ENCODE measurements at places on chromosomes 4 and X.

GRCh38 chr4:2305766-2306501 lies 44.0 kb upstream of the MXD4 start:
- no peak for DNase-seq

- no peak for DNase-seq
These were observed 87.7 kb upstream of the TLL1 start for GRCh38 chr4:165785337-165785736.

DNA sequence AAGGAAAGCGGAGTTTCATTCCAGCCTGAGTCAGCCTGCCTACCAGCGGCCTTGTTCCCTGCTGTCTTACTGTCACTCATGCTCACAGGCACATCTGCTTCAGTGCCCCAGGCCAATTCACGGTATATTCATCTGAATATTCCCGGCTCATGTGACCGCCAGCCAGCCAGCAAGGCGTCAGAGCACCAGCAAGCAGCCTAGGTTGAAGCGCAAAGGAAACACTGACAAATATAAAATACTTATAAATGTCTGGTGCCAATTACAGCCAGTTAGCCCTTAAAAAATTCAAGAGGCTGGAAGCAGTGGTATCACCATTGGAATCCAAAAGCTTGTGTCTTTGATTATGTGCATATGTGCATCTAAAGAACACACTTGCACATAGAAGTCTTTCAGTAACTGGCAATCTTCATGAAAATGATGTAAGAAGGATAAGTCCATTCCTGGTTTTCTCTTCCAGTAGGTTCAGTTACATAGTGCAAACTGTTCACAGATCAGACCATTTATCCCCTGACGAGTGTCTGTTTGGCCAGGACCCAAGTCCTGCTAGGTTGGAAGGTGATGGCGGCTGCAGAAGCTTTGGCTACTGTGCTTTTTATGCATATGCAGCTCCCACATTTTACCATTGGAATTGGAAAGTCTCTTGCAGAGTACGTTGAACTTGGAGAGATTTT lies 61.3 kb downstream of the LUZP4 start:
- DNase-seq, result no peak

GRCh38 chrX:73851014-73852009 lies 288.3 kb downstream of the CHIC1 start:
- DNase-seq, result peak; percentile 81

DNA sequence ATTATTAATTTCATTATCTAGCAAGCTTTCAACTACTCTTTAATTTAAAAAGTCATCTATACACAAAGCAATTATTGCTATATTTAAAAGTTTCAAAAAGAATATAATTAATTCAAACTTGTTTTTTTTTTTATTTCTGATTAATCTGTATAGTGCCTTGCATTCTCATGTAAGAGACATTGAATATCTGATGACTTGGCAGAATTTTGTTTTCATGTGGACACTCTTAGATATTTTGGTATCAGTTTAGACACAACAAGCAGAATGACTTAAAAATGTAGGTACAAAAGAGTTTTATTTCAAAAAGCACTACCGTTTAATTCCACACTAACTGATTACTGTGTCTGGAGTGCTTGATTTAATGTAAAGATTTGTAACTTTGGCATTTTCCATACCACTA lies 1129.6 kb downstream of the PDHA2 start:
- no peak for DNase-seq

GRCh38 chr4:24975510-24975909 lies 55.2 kb downstream of the LGI2 start:
- DNase-seq, result no peak

DNA sequence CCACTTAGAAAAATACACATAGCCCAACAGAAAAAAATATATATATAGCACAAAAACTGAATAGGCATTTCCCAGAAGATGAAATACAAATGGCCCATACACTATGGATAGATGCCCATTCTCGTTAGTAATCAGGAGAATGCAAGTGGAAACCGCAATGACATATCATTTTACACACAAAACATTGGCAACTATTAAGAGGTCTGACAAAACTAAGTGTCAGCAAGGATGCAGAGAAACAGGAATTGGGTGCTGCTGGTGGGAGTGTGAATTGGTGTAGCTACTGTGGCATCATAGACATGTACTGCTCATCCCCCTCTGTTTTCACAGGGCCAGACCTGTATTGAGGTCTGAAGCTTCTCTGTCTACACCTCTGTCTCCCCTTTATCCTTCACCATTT lies 320.0 kb downstream of the IDS start:
- no peak for DNase-seq

DNA sequence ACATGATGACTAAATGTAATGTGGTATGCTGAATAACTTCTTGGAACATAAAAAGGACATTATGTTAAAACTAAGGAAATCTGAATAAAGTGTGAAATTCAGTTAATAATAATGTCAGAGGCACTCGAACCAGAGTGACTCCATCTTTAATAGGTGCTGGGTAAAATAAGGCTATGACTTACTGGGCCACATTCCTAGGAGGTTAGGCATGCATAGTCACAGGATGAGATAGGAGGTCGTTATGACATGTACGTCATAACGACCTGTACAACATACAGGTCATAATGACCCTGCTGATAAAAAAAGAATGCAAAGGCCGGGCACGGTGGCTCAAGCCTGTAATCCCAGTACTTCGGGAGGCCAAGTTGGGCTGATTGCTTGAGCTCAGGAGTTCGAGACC lies 28.9 kb upstream of the OPHN1 start:
- DNase-seq, result no peak

DNA sequence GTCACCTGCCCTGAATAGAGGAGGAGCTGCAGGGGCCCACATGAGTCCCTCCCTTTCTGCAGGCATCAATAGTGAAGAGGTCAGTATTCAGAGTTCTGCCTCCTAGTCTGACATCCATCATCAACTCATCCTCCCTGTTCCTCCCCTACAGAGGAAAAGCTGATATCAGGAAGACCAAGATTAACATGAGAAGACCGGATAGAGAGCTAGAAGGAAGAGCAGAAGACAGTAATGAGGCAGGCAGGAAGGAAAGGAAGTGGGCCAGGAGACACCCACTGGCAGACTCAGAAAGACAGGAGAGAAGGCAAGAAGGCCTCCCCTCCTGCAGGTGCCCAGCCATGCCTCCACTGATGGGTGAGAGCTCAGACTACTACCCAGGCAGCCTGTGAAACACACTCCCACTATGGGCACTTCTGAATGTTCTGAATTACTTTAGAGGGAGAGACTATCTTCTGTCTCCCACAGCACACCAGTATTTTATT lies 74.6 kb downstream of the CC2D2A start:
- DNase-seq, result no peak

- DNase-seq, result no peak
These were observed 4.3 kb downstream of the SEPSECS start for GRCh38 chr4:25155947-25156346.

DNA sequence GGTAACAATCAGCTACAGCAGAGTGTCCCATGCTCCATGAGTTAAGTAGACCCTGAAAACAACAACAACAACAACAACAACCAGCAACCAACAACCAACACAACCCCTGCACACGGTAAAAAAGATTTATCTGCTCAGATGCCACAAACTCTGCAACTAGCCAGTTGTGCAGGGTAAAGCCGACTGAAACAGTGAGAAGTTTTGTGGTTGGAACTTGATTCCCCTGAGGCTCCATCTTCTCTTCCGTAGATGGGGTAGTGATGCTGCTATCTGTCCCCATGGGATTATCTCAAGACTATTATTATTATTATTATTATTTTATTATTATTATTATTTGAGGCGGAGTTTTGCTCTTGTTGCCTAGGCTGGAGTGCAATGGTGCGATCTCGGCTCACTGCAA lies 50.6 kb upstream of the RAPGEF2 start:
- DNase-seq, result no peak

DNA sequence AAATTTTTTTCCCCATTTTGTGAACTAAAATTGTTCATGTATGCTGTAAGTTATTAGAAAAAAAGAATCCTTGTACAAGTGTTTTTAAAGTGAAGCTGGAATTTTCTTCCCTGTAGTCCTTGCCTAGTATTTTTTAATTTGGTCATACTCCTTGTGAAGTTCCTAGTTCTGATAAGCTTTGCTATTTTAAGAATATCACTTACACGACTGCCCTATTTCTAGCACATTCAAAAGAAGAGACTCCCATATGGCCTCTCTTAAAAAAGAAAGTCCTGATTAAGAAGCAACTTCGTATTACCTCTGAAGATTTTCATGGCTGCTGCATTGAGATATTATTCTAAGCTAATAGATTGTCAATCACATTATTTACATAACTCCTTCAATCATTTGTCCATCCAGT lies 87.2 kb downstream of the KLHL8 start:
- DNase-seq, result no peak

GRCh38 chrX:10074241-10074941 lies 82.4 kb upstream of the CLCN4 start:
- DNase-seq, result no peak

DNA sequence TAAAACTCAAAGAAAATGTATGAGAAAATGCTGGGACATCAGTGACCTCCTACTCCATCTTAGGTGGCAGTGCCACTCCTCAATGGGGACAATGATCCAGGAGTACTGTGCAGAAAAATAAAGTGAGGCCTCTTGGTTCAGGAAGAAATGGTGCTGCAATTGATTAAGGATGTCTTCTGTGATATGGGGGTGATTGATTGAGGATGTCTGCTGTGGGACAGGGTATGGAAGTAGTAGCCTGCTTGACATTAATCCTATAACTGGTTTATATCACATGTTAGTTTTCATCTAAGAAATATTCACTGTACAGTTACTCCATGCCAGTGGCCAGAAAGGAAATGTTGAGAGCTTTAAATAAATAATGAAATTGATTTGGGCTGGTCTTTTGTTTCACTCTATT lies 20.5 kb downstream of the OTOP1 start:
- DNase-seq, result no peak

DNA sequence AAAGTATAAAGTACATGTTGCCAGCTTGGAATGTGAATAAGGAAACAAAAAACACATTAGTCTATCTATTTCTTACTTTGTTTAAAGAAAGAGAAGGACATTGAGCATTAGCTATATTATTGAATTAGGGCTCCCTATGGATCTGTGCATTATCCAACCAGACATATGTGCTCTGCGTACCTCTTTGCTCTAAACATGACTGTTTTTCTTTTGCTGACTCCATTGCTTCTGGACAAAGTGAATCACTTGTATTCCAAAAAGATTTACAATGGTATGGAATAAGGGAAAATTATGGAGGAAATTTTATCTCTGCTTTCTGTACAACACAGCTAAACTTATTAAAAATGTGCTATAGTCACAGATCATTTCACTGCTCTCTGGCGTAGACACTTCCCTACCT lies 727.8 kb upstream of the LCORL start:
- no peak for DNase-seq

- no peak for DNase-seq
These were observed 201.6 kb downstream of the TEX13A start for GRCh38 chrX:105018865-105019264.

DNA sequence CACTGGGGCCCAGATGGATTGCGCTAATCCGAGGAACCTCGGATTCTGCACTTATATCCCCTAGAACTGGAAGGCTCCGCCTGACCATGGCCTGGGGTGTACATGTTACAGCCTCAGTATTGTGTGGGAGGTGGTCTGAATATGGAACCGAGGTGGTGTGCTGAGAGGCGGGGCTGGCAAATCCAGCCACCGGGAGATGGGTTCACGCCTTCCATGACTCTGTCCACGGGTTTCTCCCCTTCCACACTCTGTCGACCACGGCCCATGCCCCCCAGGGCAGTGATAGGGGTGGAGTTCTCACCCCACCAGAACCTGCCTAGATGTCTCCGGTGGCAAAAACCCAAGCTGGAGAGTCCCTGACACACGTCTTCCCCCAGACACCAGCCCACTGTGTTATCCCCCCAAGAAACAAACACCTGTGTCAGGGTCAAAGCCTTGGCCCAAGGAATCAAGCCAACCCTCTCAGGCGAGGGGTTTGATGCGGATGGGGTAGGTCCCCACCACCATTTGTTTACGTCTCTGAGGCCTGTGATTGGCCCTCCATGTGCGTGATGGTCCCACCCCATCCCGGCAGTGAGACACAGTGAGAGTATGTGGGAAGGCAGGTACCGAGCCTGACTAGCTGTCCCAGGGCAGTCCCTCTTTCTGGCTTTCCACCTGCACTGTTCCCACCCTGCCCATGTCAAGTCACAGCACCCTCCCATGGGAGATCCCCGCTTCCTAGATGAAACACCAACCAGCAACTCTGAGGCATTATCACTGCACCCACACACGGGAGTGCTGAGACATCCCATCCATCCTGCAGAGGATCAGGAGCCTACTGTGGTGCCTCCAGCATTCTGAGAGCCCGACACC lies 6.6 kb upstream of the LOC101059915 start:
- DNase-seq, result no peak

GRCh38 chr4:66554826-66555225 lies 884.5 kb upstream of the EPHA5 start:
- no peak for DNase-seq

DNA sequence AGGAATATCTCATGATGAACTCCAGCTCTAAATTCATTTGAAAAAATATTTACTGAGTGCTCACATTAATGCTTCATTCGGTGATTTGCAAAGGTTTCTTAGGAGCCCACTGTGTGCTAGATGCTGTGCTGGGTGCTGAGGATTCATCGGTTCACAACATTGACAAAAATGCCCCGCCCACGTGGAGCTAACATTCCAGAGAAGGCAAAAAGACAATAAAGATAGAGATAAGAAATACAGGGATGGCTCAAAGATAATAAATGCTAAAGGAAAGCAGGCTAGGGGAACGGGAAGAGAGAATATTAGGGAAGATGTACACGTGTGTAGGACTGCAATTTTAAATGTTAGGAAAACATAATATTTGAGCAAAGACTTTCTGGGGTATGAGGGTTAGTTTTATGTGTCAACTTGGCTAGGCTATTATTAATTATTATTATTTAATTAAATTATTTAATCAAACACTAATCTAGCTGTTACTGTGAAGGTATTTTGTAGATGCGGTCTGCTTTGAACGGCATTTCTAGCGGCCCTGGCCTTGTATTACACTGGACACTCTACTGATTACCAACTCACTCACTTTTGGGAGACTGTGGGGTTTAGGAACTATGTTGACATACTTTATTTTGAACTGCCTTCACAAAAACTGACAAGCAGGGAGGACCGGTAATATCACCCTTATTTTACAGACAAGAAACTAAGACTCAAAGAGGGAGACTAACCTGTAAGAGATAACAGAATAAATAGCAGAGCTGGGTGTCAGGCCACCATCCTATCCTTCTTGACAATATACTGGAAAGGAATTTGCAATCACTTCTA lies 61.9 kb upstream of the IRF2 start:
- DNase-seq, result no peak

- no peak for DNase-seq
These were observed 314.2 kb upstream of the PUDP start for GRCh38 chrX:7462110-7462509.

DNA sequence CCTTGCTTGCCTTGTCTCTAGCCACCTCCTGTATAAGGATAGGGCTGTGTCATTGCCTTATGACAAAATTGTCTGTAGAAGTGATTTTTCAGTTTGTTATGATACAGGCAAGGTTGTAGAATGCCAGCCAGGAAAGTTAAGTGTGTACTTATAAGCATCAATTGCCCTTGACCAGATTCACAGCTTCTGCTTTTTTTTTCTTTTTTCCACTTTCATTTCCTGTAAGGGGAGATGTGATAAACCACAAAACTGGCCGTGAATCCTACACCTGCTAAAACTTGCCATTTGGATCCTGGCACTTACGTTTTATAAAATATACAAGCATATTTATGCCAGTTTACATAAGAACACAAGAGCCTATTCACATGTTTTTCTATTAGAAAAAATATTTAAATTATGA lies 35.0 kb upstream of the BMPR1B start:
- DNase-seq, result no peak

All from NCI-H1417 (cell line).